ENCODE measurements at places on chromosomes 7 and 10.

DNA sequence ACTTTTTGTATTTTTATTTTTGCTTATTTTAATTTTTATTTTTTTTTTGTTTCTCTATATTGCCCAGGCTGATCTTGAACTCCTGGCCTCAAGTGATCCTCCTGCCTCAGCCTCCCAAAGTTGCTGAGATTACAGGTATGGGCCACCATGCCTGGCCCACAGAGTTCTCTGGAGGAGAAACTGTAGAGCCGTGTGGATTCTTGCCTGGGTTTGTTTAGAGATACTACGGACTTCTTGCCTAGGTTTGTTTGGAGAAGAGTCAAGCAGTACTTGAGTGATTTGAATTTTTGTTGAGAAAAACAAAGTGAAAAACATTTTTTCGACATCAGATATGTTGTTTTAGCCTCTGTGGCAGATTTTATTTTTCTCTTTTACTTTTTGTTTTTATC lies 99.0 kb downstream of the CAMK1D start:
- no peak for DNase-seq

DNA sequence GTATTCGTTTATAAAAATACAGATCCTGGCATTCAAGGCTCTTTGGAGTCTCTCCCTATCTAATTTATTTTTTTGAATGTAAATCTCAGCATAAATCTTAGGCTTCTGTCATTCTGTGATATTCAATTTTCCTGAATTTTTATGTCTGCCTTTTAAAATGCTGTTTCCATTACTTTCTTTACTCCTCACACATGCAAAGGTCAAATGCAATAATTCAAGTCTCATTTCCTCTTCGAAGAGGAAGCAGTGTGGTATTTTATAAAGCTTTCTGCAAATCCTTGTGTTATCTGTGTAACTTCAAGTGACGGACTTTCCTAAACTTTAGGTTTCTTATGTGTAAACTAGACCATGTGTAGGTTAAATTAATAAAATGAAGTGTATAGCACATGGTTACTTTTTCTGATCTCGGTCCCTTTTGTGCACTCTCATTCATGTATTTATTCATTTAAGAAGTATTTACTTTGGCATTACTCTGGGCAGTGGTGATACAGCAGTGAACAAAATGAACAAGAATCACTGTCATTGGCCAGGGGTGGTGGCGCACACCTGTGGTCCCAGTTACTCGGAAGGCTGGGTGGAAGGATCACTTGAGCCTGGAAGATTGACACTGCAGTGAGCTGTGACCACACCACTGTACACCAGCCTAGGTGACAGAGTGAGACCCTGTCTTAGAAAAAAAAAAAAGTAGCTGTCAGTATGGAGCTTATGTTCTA lies 332.2 kb downstream of the EXOC4 start:
- no peak for DNase-seq

DNA sequence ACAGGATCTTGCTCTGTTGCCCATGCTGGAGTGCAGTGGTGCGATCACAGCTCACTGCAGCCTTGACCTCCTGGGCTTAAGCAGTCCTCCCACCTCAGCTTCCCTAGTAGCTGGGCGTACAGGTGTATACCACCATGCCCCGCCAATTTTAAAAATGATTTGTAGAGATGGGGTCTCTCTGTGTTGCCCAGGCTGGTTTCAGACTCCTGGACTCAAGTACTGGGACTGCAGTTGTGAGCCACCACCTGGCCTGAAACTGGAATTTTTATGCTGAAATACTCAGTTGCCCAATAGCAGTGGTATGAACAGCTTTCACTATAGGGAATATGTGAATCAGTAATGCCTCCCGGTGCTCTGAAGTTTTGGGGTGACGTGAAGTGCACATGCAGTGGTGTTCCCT lies 7.6 kb downstream of the ZRANB1 start:
- DNase-seq, result no peak

GRCh38 chr7:50923476-50923875 lies 140.8 kb upstream of the GRB10 start:
- no peak for DNase-seq

- no peak for DNase-seq
These were observed 23.2 kb downstream of the CREB3L2 start for GRCh38 chr7:137978464-137979237.
